ENCODE measurements at places on chromosomes 5 and 9.

DNA sequence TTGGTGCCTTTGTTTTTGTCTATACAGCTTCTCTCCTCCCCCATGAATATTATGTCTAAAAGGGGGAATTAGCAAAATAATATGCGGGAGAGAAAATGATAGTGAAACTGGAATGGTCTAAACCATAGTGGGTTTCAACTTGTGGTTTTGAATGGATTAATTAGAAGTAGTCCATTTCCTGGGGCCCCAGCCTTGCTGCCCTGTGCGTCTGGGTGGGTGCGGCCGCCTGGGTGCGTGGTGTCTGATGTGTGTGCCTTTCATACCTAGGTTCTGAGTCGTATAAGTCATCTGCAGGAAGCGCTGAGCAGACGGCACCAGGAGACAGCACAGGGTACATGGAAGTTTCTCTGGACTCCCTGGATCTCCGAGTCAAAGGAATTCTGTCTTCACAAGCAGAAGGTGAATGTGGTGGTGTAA, 120.0 kb upstream of the CACNA1B start:
- DNase-seq, result no peak

DNA sequence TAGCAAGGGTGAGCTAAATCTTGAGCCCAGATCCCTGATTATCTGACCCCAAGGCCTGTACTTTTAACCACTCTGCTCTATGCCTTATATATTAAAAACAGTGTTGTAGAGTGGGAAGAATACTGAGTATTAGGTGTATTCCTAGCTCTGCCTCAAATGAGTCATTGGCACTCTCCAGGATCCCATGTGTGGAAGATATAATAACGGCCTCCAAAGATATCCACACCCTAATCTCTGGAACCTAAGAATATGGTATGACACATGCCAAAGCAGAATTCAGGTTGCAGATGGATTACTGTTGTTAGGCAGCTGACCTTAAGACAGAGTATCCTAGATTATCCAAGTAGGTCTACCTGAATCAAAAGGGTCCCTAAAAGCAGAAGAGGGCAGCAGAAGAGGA, 110.8 kb downstream of the ADRB2 start:
- DNase-seq, result no peak

DNA sequence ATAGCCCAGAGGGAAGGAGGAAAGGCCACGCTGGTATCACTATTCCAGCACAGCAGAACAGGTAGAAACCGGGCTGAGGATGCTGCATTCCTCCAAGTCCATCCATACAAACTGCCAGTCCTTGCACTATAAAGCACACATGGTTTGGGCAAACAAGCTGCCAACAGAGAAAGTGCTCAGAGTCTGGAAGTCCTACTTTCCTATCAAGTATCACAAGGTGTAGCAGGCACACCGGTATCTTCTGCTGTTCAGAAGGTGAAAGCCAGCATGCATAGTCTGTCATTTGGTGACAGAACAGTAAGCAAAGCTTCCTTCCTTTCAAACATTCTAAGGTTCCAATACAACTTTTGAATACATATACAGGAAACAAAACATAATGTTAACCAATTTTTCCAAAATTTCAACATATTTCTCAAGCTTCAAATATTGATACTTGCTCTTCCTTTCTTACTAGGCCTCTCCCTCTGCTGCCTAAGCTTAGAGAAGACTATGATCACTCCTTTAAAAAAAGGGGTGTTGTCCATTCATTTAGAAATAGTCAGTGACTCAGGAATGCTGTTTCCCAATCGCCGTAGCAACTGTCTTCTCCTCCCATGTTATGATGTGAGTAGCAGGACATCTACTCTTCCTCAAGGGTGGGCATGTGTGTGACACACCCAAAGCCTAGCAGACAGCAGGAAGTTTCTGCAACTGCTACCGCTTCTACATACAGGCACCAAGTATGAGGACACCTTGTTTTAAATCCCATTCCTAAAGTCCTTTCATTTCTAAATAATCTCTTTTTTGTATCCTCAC, 14.7 kb downstream of the DIAPH1 start:
- DNase-seq, result peak; percentile 57

DNA sequence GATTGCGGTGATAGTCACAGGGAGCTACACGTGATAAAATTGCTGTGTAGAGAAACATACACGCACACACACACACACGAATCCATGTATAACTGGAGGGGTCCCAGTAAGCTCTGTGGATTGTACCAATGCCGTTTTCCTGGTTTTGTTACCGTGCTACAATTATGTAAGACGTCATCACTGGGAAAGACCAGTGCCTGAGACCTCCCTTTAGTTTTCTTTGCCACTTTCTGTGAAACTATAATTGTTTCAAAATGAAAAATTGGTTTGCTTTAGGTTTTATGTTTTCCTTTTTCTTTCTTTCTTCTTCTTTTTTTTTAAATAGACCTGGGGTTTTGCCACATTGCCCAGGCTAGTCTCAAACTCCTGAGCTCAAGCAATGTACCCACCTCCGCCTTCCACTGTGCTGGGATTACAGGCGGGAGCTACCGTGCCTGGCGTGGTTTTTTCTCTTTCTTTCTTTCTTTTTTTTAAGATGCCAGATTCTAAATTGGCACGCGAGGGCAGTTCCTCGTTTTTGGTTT, 21.3 kb downstream of the OR2V2 start:
- no peak for DNase-seq

DNA sequence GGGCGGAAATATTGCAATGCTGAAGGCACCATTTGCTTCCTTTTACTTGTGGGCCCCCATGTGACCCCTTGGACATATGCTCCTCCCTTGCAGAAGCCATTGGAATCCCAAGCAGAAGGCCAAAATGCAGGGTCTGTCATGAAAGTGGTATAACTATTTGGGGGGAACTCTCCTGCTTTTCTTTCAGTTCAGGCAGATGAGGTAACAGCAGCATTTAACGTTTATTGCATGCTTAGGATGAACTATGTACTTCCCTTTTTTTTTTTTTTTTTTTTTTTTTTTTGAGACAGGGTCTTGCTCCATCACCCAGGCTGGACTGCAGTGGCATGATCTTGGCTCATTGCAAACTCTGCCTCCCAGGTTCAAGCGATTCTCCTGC, 7.8 kb downstream of the FOXI1 start:
- no peak for DNase-seq

DNA sequence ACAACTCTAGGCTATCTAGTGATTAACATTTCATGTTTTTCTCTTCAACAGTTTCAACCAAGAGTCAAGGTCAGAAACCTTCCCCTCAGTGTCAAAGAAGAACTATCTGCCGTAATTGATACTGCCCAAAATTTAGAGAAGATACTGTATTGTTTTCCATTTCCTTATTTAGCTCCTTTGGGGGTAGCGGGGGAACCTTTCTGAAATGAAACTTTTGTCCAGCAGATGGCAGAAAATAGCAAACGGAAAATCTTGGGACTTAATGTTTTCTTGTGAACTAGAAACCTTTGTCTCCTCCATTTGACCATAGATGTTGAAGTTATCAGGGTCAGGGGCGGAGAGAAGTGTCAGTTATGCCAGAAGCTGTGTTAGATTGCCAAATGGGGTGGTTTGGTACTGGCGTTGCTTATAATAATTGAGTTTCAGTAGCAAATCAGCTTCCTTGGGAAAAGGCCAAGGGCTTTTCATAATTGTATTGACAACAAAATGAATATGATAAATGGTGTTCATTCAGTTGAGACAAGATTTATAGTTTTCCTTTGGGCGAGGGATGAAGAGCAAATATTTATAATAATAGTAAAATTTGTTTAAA, 101.7 kb upstream of the TLX3 start:
- no peak for DNase-seq

DNA sequence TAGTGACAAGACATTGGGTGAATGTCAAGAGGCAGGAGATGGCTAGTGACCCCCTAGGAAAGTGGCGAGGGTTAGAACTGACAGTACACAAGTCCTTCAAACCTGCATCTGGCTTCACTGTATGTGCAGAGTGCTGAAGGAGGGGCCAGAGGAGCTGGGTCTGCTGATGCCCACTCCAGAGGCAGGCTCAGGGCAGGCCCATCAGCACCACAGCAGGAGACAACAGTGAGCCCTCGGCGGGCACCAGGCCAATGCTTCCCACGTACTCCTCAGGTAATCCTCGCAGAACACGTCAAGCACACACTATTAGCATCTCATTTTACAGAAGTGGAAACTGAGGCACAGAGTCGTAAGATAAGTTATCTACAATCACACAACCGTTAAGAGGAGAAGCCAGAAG, 76.1 kb upstream of the SH3PXD2B start:
- no peak for DNase-seq

DNA sequence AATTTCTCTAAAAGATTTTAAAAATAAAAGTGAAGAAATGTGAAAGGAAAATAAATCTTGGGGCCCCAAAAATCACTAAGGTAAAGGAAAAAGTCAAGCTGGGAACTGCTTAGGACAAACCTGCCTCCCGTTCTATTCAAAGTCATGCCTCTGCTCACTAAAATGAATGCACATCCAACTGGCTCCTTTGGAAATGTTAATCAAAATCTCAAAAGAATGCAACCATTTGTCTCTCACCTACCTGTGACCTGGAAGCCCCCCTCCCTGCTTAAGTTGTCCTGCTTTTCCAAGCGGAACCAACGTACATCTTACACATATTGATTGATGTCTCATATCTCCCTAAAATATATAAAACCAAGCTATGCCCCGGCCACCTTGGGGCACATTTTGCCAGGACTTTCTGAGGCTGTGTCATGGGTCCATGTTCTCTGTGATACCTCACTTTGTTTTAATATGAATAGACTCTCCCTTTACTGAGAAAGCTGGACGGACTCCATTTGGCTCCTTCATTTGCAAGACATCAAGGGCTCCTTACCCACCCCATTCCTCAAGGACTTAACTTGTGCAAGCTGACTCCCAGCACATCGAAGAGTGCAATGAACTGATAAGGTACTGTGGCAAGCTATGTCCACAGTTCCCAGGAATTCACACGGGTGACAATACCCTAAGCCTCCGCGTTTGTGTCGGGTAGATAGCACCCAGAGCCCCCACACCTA, 164.3 kb downstream of the SMC2 start:
- no peak for DNase-seq

GRCh38 chr9:98210435-98210834, 18.0 kb upstream of the CORO2A start:
- DNase-seq, result no peak

DNA sequence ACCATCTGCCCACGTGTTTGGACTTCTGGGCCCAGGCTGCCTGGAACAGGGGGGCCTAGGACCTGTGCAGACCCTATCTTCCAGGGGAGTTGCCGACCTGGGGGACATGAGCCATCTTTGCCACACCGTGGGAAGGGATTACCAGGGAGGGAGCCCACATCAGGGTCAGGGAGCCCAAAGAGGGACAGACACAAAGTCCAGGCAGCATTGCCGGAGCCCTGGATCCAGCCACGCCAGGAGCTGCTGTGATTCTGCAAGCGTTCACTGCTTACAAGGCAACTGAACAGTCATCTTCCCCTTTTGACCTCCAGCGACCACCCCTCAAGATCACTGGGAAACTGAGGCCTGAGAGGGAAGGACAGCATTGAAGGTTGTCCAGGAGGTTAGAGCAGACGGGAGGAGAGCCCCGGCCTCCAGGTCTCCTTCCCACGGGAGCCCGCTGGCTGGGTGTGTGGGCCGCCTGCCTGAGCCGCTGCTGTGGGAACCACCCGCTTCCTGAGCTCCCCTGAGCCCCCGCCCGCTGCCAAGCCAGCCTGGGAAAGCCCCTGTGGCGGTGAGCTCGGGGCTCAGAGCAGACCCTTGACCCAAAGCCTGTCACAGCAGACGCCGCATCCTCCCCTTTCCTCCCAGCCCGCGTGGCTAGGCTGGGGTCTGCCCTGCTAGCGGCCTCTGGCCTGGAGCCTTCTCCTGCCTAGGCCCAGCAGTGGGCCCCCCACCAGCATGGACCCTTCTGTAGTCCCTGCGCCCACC, 17.1 kb upstream of the NOTCH1 start:
- no peak for DNase-seq

- DNase-seq, result no peak
Observed at GRCh38 chr9:115250621-115251032, 132.7 kb upstream of the TNC start.

DNA sequence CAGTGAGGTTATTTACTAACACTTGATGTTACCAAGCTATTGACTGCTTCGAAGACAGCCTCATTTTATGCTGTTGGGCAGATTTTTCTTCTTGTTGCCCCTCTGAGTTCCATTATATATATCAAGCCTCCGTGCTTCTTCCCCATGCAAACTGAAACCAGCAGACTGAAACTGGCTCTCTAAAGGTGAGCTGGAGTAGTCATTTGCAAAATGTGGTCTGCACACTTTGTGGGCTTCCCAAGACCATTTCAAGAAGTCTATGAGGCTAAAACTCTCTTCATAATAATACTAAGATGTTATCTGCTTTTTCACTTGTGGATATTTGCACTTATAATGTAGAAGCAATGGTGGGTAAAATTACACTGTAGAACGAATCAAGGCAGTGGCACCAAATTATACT, 13.9 kb downstream of the SLC36A1 start:
- no peak for DNase-seq

GRCh38 chr9:17611342-17611741, 32.5 kb downstream of the SH3GL2 start:
- DNase-seq, result no peak

DNA sequence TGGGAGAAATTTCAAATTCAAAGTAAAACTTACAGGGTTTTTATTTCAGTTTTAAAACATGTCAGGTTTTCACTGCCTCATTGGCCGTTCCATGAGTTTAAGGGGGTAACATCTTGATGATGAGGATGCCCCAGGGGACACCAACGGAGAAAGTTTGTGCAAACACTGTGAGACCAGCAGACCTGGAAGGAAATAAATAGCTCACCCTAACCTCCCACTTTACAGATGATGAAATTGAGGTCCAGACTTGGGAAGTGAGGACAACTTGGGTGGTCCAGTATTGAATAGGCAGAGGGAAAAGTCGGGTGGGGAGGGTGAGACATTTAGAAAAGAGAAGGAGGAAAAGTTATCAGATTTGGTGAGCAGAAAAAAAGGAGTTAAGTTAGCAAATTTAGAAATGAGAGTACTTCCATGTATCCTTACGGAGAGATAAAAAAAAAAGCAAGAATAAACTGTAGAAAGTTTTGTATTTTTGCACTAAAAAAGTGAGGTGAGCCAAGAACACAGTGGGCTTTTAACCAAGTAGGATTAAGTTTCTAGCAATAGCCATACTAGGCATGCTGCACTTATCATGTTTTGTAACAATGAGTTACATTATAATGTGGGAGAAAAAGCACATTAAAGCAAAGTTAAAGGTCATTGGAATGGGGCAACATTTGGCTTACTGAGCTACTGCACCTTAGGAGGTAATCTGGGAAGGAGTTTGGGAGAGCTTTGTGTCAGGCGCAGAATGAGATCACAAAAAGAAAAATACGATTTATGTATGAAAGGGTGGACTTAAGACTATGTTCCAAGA, 125.1 kb downstream of the GAS1 start:
- no peak for DNase-seq

DNA sequence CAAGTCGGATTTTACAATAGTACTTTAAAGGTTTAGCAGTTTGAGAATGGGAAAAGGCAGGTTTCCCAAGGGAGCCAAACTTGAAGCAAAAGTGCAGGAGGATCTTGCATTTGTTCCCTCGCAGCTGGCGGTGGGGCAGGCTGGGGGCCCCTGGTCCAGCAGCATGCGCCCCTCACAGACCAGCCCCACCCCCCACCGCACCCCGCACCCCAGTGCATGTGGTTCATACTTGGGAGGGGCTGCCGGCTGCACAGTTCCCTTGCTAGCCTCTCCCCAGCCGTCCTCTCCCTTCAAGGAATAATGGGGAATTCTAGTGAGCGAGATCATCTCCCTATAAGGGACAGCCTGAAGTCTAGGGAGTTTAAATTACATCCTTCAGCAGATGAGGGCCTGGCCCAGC, 273.1 kb upstream of the IRX2 start:
- DNase-seq, result no peak
